ENCODE measurements at places on chromosomes 1 and 21.

DNA sequence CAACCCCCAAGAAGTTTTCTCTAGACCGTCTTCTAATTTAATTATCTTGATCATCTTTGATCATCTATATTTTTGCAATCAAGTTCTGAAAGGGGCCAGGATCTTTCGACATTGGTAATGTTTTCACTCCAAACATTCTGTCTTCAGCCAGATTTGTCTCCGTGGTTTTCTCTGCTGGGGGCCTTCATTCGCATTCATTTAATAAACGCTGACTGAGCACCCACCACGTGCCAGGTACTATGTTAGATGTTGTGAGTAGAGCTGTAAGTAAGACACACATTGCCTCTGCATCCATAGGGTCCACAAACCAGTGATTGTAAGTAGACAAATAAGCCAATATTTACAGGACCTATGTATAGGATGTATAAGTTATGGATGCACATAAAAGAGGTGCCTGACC lies 134.5 kb upstream of the MROH9 start:
- DNase-seq = no peak

DNA sequence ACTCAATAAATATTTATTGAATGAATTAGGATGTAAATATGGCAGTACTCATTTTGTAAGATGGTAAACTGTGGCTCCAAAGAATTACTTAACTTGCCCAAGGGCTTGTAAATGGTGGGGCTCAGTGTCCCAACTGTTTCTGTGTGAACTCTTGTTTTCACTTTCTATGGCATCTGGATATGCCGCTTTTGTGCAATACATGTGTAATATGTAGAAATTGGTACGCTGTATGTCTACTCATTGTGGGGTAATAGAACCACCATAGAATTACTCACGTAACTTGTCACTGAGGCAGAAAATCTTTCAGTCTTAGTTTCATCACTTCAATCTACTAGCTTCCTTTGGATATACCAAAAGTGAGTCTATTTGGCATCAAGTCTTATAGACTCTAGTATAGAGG lies 977 bp downstream of the PRPF3 start:
- peak; percentile 7 for DNase-seq

DNA sequence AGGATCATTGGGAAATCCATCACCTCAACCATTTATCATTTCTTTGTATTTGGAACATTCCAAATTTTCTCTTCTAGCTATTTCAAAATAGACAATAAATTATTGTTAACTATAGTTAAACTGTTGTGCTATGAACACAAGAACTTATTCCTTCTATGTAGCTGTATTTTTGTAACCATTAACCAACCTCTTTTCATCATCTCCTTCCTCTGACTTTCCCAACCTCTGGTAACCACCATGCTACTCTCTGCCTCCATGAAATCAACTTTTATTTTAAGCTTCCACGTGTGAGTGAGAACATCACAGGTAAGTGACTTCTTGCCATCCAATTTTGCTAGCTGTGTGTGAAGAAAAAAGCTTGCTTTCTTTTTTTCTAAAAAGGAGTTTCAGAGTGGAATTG lies 418 bp downstream of the IFI44L start:
- DNase-seq = no peak

- DNase-seq = no peak
Observed at GRCh38 chr1:246355411-246356230, 151.5 kb downstream of the SMYD3 start.

GRCh38 chr1:220186752-220187151 lies 85.5 kb downstream of the RAB3GAP2 start:
- DNase-seq = no peak
